ENCODE measurements at places on chromosomes 1 and 21.

DNA sequence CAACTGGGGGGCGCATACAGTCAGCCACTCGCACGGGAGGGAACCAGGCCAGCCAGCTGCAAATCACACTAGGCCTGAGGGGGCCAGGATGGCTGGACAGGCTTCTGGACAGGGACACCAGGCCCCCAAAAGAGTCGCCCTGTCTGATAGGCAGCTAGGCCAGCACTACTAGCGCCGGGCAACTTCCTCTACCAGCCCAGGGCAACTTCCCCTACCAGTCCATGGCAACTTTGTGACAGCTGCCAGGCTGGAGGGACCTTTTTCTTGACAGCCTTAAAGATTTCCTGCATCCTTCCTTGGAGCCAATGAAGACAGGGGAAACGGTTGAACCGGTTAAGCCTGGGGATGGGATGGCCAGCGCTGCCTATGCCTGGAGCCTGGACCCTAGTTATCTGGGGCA, 5.1 kb downstream of the IFFO2 start:
- DNase-seq = no peak

DNA sequence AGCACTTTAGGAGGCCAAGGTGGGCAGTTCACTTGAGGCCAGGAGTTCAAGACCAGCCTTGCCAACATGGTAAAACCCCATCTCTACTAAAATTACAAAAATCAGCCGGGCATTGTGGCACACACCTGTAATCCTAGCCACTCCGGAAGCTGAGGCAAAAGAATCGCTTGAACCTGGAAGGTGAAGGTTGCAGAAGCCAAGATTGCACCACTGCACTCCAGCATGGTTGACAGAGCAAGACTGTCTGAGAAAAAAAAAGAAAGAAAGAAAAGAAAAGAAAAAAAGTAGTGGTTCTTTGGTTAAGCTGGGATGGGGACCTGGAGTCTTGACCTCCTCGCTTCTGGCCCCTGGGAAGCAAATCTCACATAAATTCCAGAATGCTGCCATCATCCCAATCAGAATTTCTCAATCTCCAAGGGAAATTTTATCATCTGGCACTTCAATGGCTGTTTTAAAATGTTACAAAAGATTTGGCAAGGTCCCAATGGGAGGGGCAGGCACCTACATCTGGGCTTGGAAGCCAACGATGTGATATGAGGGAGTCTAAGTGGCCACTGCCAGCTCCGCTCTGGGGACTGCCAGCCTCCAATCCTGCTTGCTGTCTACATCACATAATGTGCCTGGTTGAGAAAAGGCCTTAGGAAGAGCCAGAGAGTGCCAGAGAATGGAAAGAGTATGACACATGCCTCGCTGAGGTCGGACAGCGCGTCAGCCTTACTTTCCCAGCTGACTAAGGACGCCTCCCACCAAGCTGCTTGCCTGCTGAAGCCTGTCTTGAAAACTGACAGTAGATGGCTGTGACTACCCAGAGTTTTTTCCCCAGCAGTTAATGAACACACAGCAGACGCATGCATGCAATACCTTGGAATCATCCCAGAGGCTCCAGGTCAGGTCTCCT, 42.1 kb upstream of the SRP9 start:
- DNase-seq = peak; percentile 98

- DNase-seq = no peak
These were observed 29.7 kb downstream of the UHMK1 start for GRCh38 chr1:162527314-162527713.

DNA sequence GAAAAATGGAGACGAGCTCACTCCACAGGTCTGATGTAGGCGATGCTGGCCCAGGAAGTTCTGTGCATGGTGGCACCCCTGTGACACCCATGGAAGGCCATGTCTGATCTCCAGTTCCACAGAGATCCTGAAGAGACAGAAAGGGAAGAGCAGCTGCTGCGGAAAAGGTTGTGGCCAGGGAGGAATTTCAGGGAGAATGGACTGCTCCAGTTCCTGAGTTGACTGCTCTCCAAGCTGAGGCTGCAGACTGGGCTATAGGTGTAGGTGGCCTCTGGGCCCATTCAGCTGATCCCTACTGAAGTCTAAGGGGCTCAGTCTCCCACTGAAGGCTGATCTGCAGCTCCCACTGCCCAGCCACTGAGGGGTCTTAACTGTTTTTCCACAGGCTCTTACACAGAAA, 89.2 kb downstream of the ETS2 start:
- no peak for DNase-seq

- no peak for DNase-seq
These were observed 235.4 kb downstream of the PTPRU start for GRCh38 chr1:29471487-29472313.

GRCh38 chr1:31799895-31800673, 15.7 kb downstream of the SPOCD1 start:
- no peak for DNase-seq

DNA sequence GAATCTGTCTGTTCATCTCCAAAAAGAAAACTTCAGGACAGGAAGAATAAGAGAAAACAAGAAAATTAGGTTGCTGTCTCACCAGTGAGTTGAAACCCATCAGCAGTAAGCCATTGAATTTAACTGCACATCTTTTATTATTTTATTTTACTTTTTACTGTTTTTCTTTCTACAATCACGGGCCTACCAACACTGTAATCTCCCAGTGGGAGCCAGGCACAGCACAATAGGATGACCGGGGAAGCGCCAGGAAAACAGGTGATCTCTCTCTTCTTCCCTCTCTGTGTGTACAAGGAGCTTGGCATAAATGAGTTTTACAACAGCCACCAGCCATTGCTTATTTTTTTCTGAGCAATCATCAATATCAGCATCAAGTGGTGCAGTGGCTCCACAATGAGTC, 113.1 kb upstream of the ESRRG start:
- no peak for DNase-seq

DNA sequence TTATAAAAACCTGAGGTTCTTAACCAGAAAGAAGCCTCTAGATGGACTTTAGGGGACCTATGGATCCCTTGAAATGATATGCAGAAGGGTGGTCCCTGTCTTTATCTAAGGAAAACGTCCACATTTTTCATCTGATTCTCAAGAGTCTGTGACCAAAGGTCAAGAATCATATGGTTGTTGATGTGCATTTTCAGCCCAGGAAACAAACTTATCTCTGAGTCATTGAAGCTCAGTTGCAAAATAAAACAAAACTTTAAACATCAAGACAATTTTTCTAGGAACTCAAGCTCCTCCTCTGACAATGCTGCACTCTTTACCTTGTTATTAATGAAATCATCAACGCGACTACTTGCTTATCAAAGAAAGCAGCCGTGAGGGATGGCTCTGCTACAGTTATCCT, 83.3 kb downstream of the TIAM1 start:
- peak; percentile 14 for DNase-seq

DNA sequence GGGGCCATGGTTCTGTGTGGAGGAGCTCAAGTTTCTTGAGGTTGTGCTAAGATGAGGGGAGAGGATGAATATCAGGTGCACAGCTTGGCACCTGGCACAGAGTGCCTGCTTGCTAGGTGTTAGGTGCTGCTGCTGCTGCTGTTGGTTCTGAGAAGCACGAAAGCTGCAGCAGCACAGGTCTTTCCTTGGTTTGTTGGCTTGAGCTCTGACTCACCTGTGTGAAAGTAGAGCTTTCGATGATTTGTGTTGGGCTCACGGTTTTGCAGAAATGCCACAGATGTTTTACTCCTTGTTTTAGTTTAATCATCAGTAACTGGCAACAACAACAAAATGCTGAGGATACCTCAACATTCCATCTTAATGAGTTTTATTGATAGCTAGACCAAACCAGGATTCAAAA, 221.6 kb downstream of the BRINP2 start:
- DNase-seq = peak; percentile 32

Data from fibroblast of lung (primary cell).